ENCODE measurements at places on chromosomes 2 and 18.

DNA sequence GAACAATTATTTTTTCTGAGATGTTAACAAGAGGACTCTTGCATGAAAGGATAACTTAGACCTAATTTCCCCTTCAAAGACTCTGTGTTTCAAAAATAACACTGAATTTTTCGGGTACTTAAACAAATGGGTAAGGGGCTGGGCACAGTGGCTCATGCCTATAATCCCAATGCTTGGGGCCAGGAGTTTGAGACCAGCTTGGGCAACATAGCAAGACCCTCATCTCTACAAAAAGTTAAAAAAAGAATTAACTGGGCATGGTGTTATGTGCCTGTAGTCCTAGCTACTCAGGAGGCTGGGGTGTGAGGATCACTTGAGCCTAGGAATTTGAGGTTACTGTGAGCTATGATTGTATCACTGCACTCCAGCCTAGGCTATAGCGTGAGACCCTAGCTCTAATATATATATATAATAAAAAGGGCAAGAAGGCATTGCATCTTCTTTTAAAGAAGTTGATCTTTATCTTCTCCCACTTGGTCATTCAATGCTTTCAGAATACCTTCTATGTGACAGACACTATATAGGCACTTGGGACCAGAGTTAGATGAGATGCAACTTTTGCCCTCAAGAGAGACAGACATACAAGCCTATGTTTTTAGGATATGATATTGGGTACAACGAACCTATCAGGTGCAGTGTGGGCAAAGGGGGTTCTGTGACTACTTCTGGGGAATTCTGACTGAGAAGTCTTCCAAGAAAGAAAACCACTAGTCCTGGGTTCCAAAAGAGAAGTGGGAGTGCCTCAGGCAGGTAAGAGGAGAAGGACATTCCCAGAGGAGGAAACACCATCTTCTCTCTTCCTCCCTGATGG is 120.0 kb downstream of the MYCN start:
- no peak for DNase-seq

GRCh38 chr2:142866426-142866825 is 11.0 kb upstream of the KYNU start:
- no peak for DNase-seq

GRCh38 chr2:24105816-24106215 is 17.3 kb downstream of the PFN4 start:
- DNase-seq = no peak

DNA sequence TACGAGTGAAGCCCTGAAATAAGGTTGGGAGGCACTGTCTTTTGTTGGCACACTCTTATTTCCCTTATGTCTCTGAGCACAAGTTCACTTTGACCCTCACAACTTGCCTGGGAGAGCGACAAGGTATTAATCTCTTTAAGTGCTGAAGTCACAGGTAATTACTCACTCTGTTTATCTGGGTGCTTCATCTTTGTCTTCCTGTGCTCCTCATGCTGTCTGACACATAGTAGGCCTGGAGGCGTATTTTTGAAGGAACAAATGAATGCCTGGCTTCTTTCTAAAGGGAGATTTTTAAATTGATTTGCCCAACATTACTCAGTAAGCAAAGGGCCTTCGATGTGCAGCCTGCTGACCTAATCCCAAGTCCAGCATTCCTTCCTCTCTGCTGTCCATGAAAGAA is 507.1 kb upstream of the TNP1 start:
- no peak for DNase-seq

- no peak for DNase-seq
These were observed 11.6 kb upstream of the ACKR3 start for GRCh38 chr2:236558036-236558435.

- DNase-seq = peak; percentile 18
These were observed 31.6 kb downstream of the AOX1 start for GRCh38 chr2:200617156-200618053.

DNA sequence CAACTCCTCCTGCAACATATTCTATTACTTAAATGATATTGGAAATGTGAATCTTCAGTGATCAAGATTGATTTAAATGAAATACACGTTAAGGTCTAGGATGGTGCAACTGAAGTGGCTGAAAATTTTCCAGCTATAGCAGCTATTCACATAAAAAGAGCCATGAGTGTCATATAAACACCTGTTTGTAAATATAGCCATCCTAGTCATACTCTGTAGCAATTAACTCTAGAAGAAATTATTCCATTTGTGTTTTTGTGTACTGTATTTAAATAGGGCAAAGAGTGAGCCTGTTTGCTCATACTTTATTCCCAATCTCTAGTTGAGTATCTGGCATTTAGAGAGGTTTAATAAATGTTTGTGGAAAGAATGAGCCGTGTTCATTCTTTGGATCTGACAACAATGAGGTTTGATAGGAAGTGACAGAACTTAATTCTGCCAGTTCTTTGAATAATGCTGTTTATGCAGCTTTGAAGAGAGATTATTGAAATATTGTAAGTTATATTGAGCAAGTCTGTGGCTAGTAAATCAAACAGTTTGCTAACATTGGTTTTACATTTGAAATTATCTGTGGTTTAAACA is 49.7 kb downstream of the BABAM2 start:
- no peak for DNase-seq

GRCh38 chr18:6435731-6436130 is 21.0 kb upstream of the L3MBTL4 start:
- no peak for DNase-seq

DNA sequence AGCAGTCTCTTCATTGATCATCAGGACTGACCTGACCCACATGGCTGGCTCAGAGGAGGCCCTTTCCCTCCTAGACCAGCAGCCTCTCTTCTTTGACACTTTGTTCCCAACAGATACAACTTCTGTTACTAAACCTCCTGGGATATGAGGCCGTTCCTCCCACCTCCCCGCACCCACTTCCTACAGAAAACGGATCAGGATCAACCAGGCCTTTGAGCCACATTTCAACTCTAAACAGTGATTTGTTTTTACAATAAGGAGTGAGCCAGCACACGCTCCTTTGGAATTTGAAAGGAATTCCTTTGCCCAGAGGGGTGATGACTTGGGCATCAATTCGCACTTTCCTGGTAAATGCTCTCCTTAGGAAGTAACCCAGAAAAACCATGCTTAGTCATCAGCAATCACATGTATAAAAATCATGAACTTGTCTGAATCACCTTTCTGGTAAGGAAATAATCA is 180.4 kb downstream of the FAM124B start:
- no peak for DNase-seq

DNA sequence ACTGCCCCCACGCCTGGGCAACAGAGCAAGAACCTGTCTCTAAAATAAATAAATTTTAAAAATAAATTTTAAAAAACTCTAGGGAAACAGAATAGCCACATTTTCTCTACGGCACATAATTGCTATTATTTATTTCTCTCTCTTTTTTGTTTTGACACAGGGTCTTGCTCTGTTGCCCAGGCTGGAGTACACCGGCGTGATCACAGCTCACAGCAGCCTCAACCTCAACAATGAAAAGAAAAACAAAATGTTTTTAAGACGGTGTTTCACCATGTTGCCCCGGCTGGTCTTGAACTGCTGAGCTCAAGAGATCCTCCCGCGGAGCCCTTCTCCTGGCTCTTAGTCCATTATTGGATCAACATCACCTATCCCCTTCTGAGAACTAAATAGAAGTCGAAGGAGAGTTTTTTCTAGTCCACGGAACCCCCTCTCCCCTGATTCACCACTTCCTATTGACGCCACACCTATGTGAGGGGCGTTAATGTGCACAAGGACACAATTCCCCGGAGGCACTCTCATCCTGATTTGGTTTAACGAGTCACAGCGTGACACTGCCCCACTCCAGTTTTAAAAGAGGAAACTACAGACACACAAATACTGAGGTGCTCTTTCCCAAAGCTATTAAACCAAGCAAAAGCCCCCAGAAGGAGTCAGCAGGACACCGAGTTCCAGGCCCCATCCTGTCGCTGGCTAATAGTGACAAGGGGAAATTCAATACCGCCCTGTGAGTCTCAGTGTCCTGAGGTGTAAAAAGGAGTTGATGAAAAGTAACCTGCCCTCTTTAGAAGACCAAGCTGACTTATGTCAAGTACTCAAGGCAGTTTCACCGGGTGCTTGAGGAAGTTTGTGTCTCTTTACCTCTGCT is 1.1 kb downstream of the NPC1 start:
- no peak for DNase-seq

DNA sequence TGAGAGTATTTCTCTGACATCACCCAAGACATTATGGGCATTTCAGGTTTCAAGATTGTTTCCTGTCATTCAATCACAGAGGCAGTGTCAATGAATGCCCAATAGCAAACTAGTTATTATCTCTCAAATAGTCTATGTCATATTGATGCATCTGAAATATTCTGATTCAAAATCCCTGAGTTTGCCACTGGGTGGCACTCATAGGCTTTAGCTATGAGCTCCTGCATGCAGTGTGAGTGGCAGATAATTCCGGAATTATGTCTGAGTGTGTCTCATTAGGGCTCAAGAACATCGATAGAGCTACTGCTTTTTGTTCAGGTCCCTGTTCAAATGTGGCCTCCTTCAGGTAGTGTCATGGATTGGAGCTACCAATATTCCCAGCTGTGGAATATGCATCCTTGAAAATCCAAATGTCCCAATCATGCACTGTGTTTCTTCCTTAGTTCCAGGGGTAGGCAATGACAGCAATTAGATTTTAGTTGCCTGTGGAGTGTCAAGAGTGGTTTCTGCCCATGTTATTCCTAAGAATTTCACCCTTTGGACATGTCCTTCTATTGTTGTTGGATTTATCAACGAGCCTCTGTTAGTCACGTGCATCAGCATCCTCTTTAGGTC is 7.8 kb upstream of the OR6B3 start:
- peak; percentile 33 for DNase-seq

- no peak for DNase-seq
These were observed 12.8 kb upstream of the TMEM237 start for GRCh38 chr2:201656102-201656501.

DNA sequence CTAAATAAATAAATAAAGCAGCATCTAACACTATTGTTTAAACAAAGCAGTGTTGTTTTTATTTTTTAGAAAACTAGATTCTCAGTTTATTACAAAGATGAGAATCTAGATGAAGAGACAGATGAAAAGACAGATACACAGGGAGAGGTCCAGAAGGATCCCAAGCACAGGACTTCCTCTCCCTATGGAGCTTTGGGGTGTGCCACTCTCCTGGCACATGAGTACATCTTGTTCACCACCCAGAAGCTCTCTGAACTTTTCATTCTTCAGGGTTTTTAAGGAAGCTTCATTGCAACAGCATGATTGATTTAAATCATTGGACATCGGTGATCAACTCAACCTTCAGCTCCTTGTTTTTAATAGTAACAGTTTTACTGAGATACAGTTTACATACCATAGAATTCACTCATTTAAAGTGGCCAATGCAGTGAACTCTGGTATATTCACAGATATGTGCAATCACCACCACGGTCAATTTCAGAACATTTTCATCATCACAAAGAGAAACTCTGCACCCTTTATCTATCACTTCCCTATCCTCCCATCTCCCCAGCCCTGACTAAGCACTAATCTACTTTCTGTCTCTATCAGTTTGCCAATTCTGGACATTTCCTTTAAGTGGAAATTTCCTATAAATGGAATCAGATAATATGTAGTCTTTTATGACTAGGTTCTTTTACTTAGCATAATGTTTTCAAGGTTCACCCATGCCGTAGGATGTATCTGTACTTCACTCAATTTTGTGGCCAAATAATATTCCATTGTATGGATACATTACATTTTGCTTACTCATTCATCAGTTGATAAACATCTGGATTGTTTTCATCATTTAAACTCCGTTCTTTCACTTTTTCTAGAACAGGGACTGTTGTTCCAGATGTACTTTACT is 62.3 kb upstream of the ZFP36L2 start:
- no peak for DNase-seq

DNA sequence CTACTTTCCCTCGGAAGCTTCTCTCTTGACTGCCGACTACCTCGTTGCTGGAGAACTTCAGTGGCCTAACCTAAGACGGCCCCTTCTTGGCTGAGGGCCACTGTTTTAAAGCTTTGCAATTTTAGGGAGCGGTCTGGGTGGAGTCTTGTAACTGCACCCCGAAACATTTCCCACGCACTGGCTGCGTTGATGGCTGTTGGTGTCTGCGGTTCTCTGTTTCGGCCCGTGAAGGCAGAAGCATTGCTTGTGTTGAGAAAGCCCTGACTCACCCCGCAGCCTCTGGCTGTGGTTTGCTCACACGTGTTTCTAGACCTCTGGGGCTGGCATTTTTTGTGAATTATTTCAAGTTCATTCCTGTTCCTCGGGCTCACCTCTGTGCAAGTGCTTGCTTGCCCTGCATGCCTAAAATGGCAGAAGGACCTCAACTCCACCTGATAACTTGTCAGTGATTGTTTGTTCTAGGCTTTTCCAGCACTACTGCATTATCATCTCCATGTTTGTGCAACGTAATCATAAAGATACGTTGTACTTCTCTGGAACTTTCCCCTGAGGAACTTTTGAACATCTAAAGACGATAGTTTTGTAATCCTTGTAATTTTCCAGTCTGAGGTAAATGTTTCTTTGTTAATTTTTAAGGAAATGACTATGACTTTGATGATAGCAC is 94.2 kb upstream of the DLX2 start:
- no peak for DNase-seq

DNA sequence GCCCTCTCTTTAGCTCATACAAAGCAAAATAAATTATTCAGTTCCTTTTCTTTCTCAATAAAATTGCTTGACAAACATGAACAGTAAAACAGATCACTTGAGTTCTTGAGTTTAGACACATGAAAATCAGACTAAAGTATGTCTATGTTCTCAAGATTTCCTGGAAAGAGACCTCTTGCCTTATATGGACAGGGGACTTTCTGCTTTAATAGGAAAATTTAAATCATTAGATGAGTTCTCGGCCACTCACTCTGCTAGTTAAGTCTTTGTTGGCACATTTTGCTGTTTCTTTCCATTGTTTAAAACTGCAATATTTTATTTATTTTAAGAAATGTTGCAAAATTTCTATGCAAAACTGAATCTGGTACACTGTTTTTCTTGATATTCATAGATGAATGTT is 207.8 kb downstream of the RND3 start:
- peak; percentile 39 for DNase-seq

- no peak for DNase-seq
These were observed 105.0 kb upstream of the ITGA4 start for GRCh38 chr2:181352158-181352557.

DNA sequence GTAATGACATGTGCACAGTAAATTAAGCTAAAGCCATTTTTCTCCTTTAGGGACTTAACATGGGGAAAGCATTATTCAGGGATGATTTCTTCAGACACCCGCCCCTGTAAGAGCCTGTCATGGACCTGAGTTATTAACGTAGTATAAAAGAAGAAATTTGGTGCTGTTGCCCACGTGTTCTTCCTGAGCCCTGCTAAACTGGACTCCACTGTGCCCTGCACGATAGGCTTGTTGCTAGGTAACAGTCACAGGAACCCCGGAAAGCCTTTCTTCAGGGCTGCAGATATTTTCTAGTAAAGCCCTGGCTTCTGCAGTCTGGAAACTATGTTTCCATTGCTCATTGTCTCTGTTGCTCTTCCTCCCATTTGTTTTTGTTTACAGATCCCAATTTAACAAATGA is 157.9 kb downstream of the LRRC30 start:
- DNase-seq = no peak
